ENCODE measurements at places on chromosomes 5 and 9. TPM values are rescaled to one million over a fixed set of nuclear protein-coding genes. Genes with fewer than 3 reads are reported as not detected.

The FABP6 gene
- total RNA-seq, result not detected

The PCDHGB7 gene
- total RNA-seq, result 12.4 TPM

The SLIT3 gene
- 28.4 TPM for total RNA-seq

The TAF1L gene
- total RNA-seq, result 0.11 TPM

DNA sequence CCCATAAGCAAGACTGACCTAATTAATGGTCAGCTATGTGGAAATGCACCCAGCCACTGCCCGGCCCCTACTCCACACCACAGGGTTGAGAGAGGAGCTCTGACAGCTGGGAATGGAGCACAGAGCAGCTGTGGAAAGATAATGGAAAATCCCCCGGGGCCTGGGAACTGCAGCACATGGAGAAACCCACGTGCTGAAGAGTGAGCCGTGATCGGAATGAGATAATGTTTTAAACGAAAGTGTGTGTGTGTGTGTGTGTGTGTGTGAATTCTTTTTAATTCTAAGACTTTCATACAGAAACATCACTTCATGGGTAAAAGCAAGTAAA, 13.1 kb upstream of the SLC12A7 start:
- H3K27ac ChIP-seq, result no peak overlapping the region
- H3K4me3 ChIP-seq, result no peak overlapping the region
- H3K36me3 ChIP-seq, result no peaks in the 10 kb centered on the region
- peaks cover 20% of the 10 kb centered on the region for H3K4me1 ChIP-seq
- no peak for DNase-seq
- H3K27me3 ChIP-seq, result no peaks in the 10 kb centered on the region

- no peak overlapping the region for H3K27ac ChIP-seq
- H3K4me3 ChIP-seq, result no peak overlapping the region
- no peaks in the 10 kb centered on the region for H3K4me1 ChIP-seq
- DNase-seq, result no peak
- no peaks in the 10 kb centered on the region for H3K36me3 ChIP-seq
- no peaks in the 10 kb centered on the region for H3K27me3 ChIP-seq
Measured at GRCh38 chr5:132797651-132798050, 15.5 kb upstream of the SOWAHA start.

DNA sequence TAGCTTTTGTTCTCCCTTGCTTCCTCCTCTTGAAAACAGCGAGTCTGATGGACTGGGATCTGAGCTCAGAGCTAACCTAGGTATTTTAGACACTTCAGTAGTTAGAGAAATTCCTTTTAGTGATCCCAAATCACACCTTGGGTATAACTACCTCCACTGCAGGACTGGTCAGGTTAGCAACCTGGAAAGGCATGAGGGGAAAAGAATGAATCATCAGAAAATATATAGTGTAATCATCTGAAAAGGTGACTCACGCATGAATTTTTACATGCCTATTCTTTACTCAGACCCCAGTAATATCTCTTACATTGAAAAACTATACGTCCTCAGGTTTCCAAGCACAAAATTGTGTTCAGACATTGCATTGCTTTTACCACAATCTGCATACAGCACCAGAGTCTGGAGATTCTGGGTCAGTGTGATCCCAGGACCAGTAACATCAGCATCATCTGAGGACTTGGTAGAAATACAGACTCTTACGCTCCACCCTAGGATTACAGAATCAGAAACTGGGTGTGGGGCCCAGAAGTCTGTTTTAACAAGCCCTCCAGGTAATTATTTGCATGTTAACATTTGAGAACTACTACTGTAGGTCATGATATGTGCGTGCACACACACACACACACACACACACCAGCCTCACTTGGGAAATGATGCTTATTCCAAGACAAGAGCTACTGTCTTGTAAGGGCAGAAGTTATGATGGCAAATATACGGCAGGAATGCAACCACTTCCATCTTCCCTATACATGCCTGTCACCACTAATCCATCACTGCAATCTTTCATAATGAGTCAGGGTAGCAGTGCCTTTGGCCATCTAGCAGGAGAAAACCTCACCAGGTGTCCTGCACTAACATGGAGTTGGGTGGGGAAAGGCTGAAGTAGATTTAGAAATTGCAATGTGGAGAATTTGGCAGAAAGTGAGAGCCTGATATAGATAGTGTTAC, 271.6 kb upstream of the MAP3K1 start:
- H3K36me3 ChIP-seq, result no peaks in the 10 kb centered on the region
- H3K4me1 ChIP-seq, result no peaks in the 10 kb centered on the region
- no peak overlapping the region for H3K4me3 ChIP-seq
- no peak overlapping the region for H3K27ac ChIP-seq
- DNase-seq, result no peak
- no peaks in the 10 kb centered on the region for H3K27me3 ChIP-seq

GRCh38 chr5:179607160-179607931, 16.1 kb downstream of the HNRNPH1 start:
- H3K27ac ChIP-seq, result no peak overlapping the region
- H3K27me3 ChIP-seq, result no peaks in the 10 kb centered on the region
- peaks cover 59% of the 10 kb centered on the region for H3K36me3 ChIP-seq
- DNase-seq, result no peak

DNA sequence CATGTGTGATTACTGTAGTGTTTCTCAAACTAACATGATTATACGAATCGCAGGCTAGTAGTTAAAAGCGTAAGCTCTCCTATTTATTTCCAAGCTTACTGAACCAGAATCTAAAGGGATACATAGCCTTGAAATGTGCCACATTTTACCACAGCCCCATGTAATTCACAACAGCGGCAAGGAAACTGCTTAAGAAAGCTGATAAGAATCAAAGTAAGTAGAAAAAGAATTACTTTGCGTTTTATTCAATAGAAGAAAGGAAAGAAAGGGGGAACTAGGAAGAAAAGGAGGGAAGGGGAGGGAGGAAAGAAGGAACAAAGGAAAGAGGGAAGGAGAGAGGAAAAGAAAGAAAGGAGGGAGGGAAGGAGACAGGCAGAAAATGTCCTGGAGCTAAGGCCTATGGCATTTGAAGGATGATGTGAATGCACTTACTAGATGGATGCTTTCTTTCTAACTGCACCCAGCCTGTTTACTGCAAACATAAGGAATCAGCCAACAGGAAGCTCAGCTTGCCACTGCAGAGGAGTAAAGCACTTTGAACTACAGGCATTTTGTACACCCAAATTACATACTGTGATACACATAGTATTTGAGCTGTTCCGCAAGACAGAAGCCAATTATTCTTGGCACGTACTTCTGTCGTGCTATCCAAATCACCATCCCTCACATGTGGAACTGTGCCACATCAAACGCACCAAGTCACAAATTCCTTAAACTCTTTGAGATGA, 521.7 kb downstream of the RAB3C start:
- no peaks in the 10 kb centered on the region for H3K36me3 ChIP-seq
- H3K27me3 ChIP-seq, result no peaks in the 10 kb centered on the region
- no peak overlapping the region for H3K27ac ChIP-seq
- H3K4me3 ChIP-seq, result no peak overlapping the region
